ENCODE measurements at places on chromosomes 13 and 19. TPM values are rescaled to one million over a fixed set of nuclear protein-coding genes. Genes with fewer than 3 reads are reported as not detected.

Gene MYH14
- total RNA-seq, result 0.19 TPM

Gene PALM3
- total RNA-seq, result 0.37 TPM

Gene INSR
- 17.8 TPM for total RNA-seq

Gene CERS1
- 0.56 TPM for total RNA-seq

Gene GJB6
- total RNA-seq, result not detected

Gene CCL25
- total RNA-seq, result not detected

Gene CHAF1A
- total RNA-seq, result 2.9 TPM

Gene CCDC124
- 51.8 TPM for total RNA-seq

Gene ZNF571
- 3.6 TPM for total RNA-seq

Gene FDX2
- total RNA-seq, result 19.4 TPM

Gene LGI4
- total RNA-seq, result 0.05 TPM

Gene IFI30
- total RNA-seq, result 15.2 TPM

Gene ETV2
- 1.2 TPM for total RNA-seq

Gene AP2S1
- total RNA-seq, result 166 TPM

Gene KRI1
- total RNA-seq, result 14.7 TPM

Gene ASF1B
- total RNA-seq, result 3.7 TPM

Gene RASGRP4
- not detected for total RNA-seq

Gene OR4F17
- not detected for total RNA-seq

Gene MEDAG
- 78.1 TPM for total RNA-seq

Gene F2RL3
- total RNA-seq, result 0.88 TPM

Gene ENOX1
- total RNA-seq, result 6.3 TPM

Gene PTH2
- total RNA-seq, result not detected

Gene NCR1
- total RNA-seq, result not detected

Gene NUMBL
- total RNA-seq, result 61.5 TPM

Gene FPR2
- total RNA-seq, result 0.44 TPM

Gene PEAK3
- not detected for total RNA-seq

Gene RINL
- 2.4 TPM for total RNA-seq

Gene N4BP2L1
- total RNA-seq, result 5.4 TPM

Gene SBK2
- not detected for total RNA-seq

Gene SH2D3A
- not detected for total RNA-seq

Gene TMEM145
- total RNA-seq, result not detected

Gene GPC6
- 52.5 TPM for total RNA-seq

Gene IGFL1
- total RNA-seq, result not detected

Gene SLC44A2
- total RNA-seq, result 33.4 TPM

Gene C5AR2
- total RNA-seq, result not detected

All from cardiac ventricle fibroblast (primary cell).